IPS DF 6.9 (cell line): ENCODE measurements at places on chromosomes 12 and 14.

DNA sequence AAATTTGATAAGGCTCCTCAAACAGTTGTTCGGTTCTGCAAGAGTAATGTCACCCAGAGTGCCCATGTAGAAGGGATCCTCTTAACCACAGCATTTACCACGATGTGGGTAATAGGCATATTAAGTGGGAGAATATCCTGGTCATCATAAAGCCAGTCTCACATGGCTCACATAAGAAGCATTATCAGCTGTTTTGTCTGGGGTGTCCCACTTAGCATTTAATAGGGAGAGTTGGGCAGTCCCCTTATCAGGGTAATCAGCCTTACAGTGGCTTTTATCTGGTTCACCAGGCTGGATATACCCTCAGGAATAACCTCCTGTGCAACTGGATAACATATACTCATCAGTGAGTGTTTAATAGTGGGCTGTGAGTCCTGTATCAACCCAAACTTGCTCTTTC, 12.9 kb upstream of the TMEM263 start:
- H3K4me1 ChIP-seq = no peaks in the 10 kb centered on the region
- H3K27ac ChIP-seq = no peak overlapping the region
- no peaks in the 10 kb centered on the region for H3K27me3 ChIP-seq
- H3K36me3 ChIP-seq = no peaks in the 10 kb centered on the region
- DNase-seq = no peak

- H3K27ac ChIP-seq = no peak overlapping the region
- no peaks in the 10 kb centered on the region for H3K36me3 ChIP-seq
- no peak for DNase-seq
- H3K4me3 ChIP-seq = no peak overlapping the region
Observed at GRCh38 chr12:55057481-55057880, 37.7 kb downstream of the NEUROD4 start.

DNA sequence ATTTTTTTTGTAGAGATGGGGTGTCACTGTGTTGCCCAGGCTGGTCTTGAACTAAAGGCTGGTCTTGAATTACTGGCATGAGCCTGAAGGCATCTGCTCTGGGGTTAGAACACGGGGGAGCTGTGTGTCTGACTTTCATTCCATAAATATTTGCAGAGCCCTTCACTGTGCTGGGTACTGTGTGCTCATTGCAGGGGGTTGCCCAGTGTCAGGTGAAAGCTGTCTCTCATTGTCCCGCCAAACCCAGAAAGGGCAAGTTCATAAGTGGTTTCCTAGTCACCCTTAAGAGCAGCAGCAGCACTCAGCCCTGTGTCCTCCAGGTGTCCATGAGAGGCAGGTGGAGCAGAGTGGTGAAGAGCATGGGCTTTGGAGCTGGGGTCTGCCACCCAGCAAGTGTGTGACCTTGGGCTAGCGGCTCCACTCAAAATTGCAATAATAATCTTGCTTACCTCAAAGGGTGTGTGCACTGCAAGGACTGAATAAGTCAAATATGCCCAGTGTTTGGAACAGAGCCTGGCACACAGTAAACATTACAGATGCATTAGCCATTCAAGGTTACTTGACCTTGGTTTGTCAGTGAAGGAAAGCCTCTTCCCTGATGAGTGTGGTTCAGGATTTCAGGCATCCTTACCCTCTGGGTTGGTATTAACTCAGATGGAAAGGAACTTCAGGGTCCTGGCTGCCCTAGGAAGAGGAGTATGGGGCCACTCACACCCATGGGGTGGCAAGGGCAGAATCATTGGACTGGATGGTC, 4.4 kb upstream of the SMIM41 start:
- no peaks in the 10 kb centered on the region for H3K27me3 ChIP-seq
- H3K4me3 ChIP-seq = no peak overlapping the region
- DNase-seq = no peak

DNA sequence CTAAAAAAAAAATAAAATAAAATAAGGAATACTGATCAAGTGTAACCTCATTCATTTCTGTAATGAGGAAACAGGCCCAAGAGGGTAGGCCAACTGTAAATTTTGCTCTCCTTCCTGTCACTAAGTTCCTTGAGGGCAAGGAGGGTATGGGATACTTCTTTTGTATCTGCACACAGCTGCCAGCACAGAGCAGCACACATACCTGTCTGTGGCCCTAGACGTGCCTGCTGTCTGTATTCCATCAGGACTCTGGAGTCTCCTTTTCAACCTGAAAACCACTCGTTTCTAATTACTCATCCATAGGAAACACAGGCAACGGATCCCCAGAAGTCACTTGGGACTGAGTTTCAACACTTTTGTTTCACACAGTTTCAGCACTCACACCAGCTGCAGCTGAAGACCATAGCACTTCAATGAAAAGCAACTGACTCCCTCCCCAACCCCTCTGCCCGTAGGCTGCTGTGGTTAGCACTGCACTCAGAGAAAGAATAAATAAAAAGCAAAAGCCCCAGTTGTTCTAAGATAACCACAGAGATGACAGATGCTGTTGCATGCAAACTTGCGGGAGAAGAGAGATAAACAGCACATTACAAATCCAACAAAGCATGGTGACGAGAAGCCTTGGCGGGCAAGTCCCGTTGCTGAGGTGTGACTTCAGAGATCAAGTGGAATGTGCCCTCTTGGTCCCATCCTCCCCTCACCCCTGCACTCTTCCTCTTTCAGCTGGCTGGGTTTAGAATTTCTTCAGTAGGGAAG, 24.9 kb downstream of the CRACR2A start:
- H3K36me3 ChIP-seq = no peaks in the 10 kb centered on the region
- 0 out of 2 replicates have a peak, but pooled peaks cover 3% of the 10 kb centered on the region for H3K4me1 ChIP-seq
- no peak overlapping the region for H3K4me3 ChIP-seq
- DNase-seq = no peak
- H3K27ac ChIP-seq = no peak overlapping the region
- H3K27me3 ChIP-seq = no peaks in the 10 kb centered on the region

- H3K4me1 ChIP-seq = 0 out of 2 replicates have a peak, but pooled peaks cover 1% of the 10 kb centered on the region
- H3K36me3 ChIP-seq = no peaks in the 10 kb centered on the region
- no peak overlapping the region for H3K4me3 ChIP-seq
- no peaks in the 10 kb centered on the region for H3K27me3 ChIP-seq
- no peak overlapping the region for H3K27ac ChIP-seq
Observed at GRCh38 chr14:72701605-72702004, 192.3 kb downstream of the DPF3 start.

DNA sequence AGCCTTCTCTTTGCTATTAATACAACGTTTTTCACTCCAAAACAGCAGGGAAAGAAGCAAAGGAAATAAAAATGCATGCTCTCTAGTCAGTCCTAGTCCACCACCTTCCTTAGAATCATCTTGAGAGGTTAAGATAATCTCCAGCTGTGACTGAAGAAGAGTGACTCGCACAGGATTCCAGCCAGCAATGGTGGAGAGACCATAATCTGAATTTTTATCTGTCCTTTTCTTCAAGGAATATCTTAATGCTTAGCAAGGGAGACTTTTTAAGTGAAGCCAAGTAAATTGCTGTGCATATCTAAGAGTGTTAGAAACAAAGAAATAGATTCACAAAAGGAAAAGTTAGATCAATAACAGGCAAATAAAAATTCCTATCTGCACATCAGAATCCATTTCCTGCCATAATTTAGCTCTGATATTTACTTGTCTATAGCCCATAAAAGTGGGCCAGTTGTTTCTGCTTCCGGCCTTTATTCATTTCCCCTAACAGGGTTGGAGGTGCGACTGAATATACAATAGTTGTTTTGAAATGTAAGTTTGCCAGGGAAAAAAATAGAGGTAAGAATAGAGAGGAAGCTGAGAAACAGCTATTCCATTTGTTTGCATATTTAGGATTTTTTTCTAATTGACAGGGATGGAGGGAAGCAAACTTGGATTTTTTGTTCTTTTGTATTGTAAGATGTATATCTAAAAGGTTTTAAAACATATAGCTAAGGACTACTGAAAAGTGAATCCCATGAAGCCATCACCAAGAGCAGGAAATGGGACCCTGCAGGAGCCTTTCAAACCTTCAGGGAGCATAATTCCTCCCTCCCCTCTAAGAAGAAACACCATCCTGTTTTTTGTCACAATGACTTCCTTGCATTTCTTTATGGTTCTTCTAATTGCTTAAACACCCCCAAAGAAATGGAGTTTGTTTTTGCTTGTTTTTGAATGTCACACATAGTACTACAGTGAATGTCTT, 154.0 kb downstream of the ITPR2 start:
- H3K4me3 ChIP-seq = no peak overlapping the region
- H3K36me3 ChIP-seq = peaks cover 3% of the 10 kb centered on the region; the same call in 1 of the 2 replicates
- peak; percentile 47 for DNase-seq
- H3K27me3 ChIP-seq = no peaks in the 10 kb centered on the region
- H3K4me1 ChIP-seq = no peaks in the 10 kb centered on the region; the same call in 1 of the 2 replicates
- H3K27ac ChIP-seq = peak overlapping the region; percentile 94
